ENCODE measurements at places on chromosomes 1 and 21.

DNA sequence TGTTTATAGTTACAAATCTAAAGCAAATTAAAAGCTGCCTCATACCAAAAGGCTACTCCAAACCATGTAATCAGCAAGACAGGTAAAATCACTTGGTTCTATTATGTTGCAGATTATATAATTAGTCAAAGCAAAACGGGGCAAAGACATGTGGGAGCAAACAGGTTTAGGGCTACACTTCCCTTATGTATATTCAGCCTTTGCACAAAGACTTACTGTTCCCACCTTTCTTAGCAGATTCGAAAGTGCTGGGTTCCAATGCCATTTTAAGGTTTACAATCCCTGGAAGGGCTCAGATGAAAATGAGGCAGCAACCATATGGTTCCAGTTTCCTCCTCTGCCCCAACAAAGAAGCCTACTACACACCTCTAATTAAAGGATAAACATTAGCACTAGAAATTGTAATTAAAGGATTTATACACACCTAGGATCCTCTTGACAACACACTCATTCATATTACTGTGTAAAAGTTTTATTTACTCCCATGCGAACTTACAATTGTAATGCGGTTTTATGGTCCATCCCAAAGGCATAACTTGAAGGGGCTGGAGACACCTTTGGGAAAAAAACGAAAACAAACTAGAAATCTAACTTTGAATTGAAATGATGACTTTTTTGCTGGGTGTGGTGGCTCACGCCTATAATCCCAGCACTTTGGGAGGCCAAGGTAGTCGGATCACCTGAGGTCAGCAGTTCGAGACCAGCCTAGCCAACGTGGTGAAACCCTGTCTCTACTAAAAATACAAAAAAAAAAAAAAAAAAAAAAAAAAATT is 117.3 kb upstream of the PKN2 start:
- DNase-seq = no peak

GRCh38 chr1:20600156-20600555 is 11.3 kb downstream of the CDA start:
- DNase-seq = no peak

- DNase-seq = peak; percentile 87
Observed at GRCh38 chr1:201184307-201185122, 6.1 kb upstream of the IGFN1 start.

DNA sequence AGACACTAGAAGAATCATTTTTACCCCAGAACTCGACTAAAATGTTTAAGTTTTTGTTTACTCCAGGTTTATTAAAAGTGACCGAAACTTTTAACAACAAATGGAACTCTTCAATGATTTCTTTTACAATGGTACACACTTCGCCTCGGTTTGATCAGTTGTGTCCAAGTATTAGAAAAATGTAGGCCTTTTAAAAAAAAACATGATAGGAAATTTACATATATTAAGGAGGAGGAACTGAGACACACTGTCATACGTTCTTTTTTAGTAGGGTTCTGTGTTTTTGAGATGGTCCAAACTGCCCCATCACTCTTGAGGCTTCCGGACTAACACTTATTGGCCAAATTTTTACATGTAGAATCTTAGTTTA is 1.3 kb downstream of the PRDM2 start:
- no peak for DNase-seq

- peak; percentile 66 for DNase-seq
Observed at GRCh38 chr1:153768316-153769181, 6.7 kb upstream of the SLC27A3 start.

DNA sequence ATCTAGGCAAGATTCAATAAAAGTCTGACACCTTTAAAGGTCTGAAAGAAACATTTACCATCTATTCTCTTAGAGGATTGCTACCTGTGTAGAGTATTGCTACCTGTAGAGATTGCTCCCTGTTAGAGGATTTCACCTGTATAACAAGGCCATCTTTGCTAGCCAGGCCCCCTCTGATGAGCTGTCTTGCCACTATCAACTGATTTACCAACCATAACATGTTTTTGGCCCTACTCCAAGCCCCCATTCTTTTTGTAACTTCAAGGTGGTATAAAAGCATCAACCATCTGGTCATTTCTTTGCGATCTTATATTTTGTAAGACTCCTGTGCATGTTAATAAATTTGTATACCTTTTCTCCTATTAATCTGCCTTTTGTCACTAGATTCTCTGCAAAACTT is 424.7 kb upstream of the CAMK1G start:
- no peak for DNase-seq

- no peak for DNase-seq
Observed at GRCh38 chr1:75412616-75413015, 198.3 kb downstream of the SLC44A5 start.

DNA sequence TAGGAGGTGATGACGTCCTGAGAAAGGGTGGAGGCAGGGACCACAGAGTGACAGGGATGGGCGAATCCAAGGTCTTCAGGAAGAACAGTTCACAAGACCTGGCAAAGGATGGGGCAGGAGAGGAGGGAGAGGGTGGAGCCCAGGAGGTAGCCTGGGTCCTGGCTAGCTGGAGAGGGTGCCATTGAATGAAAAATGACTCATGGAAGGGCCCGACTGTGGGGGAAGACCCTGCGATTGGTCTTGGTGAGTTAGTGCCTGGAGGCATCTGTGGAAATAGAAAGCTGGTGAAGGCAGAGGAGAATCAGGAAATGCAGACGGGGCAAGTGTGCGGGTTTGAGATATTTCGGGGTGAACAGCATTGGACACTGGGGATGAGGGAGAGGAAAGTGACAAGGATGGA is 60.3 kb upstream of the SLC45A1 start:
- no peak for DNase-seq

DNA sequence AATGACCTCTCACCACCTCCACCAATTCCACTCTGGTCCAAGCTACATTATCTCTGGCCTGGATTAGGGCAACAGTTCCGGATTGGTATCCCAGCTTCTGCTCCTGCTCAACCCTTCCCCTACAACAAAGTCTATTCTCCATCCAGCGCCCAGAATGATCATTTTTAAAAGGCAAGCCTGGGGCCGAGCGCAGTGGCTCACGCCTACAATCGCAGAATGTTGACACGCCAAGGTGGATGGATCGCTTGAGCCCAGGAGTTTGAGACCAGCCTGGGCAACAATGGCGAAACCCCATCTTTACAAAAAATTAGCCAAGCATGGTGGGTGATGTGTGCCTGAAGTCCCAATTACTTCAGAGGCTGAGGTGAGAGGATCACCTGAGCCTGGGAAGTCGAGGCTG is 2.2 kb downstream of the LYST start:
- DNase-seq = no peak

DNA sequence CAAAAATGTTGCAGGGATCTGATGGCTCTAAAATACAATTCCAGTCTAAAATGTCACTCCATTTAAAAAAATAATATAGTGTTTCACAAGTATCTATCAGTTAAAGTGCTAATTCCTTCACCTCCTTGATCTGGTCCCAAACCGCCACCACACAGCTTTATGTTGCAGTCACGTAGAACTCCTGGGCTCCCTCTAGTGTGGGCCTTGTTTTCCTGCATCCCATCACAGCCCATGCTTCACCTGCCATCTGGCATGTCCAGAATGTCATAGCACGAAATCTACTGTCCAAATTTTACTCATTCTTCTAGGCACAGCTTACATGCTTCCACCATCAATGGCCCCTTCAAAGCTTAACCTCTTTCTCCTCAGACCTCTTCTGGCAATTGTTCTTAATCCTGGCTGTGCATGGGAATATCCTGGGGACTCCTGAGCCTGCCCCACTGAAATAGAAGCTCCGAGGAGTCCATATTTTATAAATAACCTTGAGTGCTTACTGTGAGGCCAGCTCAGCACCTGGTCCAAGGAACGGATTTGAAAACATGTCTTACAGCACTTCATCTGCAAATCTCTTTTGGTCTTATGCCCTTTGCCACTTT is 15.5 kb downstream of the FYB2 start:
- peak; percentile 43 for DNase-seq

GRCh38 chr1:22745669-22746585 is 35.3 kb downstream of the EPHB2 start:
- DNase-seq = no peak

- no peak for DNase-seq
Observed at GRCh38 chr1:100760511-100760910, 41.0 kb downstream of the VCAM1 start.

DNA sequence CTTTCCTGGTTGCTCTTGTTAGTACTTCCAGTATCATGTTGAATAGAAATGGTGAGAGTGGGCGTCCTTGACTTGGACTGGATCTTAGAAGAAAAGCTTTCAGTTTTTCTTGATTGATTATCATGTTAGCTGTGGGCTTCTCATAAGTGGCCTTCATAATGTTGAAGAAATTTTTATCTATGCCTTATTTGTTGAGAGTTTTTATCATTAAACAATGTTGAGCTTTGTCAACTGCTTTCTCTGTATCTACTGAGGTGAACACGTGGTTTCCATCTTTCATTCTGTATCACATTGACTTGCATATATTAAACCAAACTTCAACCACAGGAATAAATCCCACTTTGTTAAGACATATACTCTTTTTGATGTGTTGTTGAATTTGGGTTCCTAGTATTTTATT is 29.4 kb downstream of the PRKAB2 start:
- DNase-seq = no peak

- DNase-seq = peak; percentile 27
Observed at GRCh38 chr21:15826147-15826780, 96.5 kb downstream of the USP25 start.

- no peak for DNase-seq
Observed at GRCh38 chr1:153356392-153357075, 1.1 kb upstream of the S100A9 start.

- DNase-seq = no peak
Observed at GRCh38 chr1:110356379-110356778, 17.2 kb downstream of the RBM15 start.

- DNase-seq = no peak
Observed at GRCh38 chr1:174445817-174446216, 1.9 kb upstream of the GPR52 start.

- DNase-seq = no peak
Observed at GRCh38 chr1:185846672-185847444, 112.7 kb downstream of the HMCN1 start.

Data from HuH-7 (cell line).